Hepatocyte (in vitro differentiated cells): ENCODE measurements at places on chromosomes 4 and X. TPM values are rescaled to one million over a fixed set of nuclear protein-coding genes. Genes with fewer than 3 reads are reported as not detected.

DNA sequence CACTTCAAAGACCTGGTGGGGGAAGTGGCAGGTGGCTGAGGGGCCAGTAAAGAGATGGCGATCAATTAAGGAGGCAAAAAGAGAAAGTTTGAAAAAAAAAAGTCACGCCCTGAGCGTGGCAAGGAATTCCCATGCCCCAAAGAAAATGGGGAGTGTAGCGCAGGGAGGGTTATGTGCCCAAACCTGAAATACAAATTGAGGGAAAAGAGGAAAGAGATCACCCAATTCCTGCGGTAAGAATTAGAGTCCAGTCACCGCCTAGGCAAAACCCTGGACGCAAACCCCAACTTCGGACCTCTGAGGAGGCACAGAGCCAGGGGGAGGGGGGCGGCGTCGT, 595 bp downstream of the ENOX2 start:
- no peak for DNase-seq

DNA sequence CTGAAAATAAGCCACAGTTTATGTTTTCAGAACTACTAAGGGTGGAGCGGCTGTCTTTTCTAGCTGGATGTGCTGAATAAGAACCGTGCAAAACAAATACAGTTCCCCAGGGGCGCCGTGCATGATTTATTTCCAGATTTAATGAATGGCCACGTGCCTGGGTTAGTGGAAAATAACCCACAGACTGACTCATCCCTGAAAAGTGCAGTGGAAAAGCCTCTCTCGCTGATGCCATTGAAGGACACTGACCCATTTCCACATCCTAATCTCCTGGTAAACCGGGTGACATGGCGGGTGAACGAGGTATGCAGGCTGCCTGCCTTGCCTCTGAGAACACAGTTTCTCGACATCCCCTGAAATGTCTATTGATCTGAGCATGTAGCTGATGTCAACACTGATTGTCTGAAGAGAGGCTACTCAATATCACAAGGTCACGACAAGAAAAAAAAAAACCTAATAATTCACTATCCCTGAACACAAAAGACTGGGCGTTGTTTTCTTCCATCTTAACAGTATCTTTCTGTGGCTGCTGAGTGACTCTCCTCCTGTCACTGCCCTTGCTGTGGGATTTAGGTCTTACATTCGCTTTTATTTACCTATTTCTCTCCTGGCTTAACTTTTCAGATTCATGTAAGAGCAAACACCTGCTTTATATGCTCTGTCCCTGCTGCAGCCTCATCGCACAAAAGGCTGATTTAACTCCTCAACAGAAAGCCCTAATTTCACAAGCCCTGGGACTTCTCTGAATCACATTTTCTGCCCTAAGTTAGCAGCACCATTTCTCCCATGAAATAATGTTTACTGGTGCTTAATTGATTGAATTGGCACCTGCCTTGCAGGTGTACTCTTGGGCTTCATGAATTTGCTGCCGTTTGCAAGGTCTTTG, 76.9 kb upstream of the SCOC start:
- DNase-seq: peak; percentile 70

The HS3ST1 gene
- total RNA-seq: 1.5 and 1.7 TPM in 2 replicates

The AMBN gene
- total RNA-seq: not detected in 2 replicates
